ENCODE measurements at places on chromosomes 11 and 22.

GRCh38 chr11:123193742-123194141 is 1.3 kb downstream of the CLMP start:
- no peak for DNase-seq

DNA sequence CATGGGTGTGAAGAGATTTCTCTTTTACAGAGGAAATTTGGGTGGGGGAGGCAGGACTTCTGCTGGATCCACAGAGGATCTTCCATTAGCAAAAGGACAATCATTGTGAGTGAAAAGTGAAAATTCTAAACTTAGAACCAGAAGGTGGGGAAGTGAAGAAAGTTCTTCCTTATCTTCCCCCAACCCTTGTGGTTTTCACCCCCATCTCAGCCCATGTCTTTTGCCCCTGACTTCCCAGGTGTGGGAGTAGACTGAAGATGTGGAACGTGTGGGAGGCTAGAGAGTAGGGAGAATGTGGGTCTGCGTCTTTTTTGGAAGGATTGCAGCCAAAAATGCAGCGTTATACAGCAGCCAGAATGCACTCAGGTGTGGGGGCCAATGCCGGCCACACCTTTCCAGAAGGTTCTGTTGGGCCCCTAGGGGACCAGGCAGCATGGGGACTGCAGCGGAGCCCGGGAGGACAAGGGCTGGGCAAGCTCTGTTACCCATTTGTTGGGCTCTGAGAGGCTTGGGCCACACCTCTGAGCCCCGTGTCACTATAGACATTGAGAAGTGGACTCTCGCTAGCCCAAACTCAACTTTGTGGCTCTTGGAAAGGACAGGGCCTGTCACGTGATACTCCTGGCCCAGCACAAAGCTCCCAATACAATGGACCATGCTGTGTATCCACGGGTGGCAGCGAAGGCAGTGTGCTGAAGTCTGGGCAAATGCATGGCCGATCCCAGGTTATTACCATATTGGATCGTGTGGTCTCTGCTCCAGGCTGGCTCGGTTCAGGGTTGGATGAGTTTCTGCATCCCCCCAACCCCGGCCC is 32.8 kb upstream of the LINC01488 start:
- no peak for DNase-seq

DNA sequence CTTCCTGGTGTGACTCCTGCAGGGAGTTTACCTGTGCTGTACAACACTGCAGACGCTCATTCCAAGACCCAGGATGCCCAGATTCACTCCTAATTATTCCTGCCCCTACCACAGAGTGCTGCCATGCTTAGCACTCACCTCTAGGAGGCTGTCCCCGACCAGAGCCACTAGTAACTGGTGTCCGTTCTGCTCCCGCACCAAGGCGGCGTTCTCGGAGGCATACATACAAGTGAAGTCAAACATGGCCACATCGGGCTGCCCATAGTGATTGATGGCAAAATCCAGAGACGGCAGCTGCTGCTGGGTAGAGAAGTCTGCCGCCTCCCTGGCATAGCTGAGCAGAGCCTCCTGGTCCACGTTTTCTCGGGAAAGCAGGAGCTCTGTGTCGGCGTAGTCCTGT is 122.3 kb upstream of the BID start:
- DNase-seq = no peak

DNA sequence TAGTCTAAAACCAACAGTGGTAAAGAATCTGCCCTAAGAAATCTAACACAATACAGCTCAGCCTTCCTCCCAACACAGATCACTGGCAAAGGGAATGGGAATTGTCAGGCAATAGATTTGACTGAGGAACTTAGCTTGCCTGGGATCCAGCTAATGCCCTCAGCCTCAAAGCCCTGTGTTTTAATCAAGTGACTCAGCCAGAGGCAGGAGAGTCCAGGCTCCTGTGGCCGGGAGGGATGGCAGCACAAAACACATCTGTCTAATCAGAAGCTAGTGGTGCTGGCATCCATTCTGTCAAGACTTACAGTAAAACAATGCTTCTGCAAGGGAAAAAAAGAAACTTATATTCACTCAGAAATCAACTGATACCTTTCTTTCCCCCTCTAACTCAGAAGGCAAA is 5.6 kb downstream of the SYTL2 start:
- DNase-seq = no peak

DNA sequence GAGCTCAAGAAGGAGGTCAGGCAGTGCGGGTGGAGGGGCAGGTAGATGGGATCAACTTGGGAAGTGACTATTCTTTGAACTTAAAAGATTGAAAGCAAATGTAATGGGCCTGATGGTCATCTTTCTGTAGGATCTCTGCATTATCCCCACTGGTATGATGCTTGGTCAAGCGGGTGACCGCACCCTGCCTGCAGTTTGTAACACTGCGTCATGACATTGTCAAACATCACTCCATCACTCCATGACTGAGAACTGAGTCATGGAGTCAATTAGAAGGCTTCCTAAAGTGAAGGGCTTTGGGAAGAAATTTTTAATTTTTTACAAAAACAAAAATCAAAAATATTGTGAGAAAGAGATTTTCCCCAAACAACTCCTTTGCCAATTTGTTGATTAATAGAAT is 62.4 kb upstream of the BMAL1 start:
- DNase-seq = peak; percentile 26

- no peak for DNase-seq
Measured at GRCh38 chr11:26149585-26149984, 182.3 kb upstream of the ANO3 start.

GRCh38 chr11:134883484-134883883 is 471.4 kb upstream of the B3GAT1 start:
- DNase-seq = no peak

GRCh38 chr22:20843501-20843900 is 15.1 kb downstream of the PI4KA start:
- DNase-seq = no peak

DNA sequence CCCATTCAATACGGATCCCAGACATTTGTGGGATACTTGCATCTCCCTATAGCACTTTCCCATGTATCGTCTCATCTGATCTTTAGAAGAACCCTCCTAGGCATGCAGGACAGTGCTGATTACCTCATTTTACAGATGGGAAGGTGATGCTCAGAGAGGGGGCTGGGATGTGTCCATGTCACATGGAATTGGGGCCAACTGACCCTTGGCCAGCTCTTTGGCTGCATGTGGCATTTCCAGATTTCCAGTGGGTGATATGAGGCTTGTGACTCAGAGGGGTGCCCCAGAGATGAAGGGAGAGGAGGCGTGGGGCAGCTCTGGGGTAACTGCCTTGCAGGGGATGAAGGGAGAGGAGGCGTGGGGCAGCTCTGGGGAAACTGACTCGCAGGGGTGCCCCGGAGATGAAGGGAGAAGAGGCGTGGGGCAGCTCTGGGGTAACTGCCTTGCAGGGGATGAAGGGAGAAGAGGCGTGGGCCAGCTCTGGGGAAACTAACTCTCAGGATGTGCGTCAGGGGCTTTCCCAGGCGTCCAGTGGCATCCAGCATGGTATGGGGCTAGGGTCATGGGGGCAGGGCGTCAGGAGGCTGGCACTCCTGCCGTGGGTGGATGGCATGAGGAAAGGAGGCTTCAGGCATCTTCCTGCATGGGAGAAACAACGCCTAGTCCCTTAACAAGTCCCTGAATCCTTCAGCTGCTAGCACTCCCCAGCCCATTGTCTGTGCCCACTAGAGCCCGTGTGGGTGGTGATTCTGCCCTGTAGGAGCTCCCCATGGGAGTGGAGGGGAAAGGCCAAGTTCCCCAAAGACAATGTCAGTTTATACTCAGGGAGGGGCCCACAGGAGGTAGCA is 11.9 kb upstream of the CERK start:
- peak; percentile 92 for DNase-seq

GRCh38 chr11:101482556-101483124 is 101.2 kb downstream of the TRPC6 start:
- no peak for DNase-seq

DNA sequence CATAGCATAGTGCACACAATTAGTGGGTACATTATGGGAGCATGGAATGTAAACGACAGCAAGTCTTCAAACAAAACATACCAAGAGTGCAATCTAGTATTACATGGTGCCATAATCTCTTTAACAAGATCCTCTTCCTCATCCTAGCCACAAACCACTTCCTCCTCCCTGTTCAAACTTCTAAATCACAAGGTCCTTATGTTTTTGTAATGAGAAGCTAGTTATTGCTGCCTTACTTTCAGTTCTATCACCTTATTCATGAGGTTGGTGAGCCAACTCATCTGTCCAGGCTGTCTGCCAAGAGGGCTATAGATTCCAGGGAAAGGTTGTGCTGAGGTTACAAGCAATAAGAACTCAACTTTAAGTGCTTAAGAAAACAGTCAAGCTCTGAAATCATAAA is 195.4 kb upstream of the ARHGAP20 start:
- peak; percentile 87 for DNase-seq

GRCh38 chr22:17627961-17628405 is 566 bp downstream of the ATP6V1E1 start:
- DNase-seq = peak; percentile 7

DNA sequence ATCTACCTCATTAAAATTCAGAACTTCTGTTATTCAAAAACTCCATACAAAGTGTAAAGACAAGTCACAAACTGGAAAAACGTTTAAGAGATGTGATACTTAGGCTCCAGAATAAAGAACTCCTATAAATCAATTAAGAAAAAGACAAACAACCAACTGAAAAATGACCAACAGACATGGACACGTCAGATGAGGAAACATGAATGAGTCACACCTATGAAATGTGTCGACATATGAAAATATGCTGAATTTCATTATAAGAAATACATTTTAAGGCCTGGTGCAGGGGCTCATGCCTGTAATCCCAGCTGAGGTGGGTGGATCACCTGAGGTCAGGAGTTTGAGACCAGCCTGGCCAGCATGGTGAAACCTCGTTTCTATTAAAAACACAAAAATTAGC is 78.7 kb downstream of the ENTHD1 start:
- DNase-seq = peak; percentile 67

DNA sequence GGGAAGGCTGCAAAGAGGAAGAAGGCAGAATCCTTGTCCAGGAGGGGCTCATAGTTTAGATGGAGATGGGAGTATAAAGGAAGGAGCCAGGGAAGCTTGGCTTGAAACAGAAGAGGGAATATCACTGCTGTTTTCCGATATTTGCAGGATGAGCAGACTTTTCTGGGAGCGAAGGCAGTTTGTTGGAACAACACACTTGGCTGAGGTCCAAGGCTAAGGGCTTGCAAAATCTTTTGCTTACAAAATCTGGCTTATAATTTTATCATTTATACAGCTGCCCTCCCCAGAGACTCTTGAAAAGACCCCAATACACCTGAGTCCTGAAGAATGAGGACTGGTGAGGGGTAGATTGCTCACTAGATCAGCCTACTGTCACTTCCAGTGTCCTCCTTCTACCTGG is 174.8 kb downstream of the NELL1 start:
- DNase-seq = no peak

DNA sequence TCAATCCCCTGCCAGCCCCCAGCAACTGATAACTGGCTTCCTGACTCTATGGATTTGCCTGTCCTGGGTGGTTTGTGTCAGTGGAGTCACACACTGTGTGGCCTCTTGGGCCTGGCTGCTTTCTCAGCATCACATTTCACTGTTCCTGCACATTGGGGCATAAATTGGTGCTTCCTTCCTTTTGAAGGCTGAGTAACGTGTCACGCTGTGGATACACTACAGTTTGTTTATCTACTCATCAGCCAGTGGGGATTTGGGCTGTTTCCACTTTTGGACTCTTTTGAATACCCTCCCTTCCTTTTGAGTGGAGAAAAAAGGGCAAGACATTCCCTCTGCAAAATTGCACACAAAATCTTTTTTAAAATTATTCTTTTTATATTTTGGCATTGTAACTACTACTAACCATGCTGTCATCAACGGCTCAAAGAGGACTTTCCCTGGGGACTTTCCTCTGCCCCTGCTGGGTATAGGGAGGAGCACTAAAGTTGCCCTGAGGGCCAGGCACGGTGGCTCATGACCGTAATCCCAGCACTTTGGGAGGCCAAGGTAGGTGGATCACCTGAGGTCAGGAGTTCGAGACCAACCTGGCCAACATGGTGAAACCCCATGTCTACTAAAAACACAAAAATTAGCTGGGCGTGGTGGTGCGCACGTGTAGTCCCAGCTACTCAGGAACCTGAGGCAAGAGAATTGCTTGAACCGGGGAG is 7.8 kb upstream of the CELSR1 start:
- DNase-seq = peak; percentile 80

GRCh38 chr22:27775087-27775698 is 26.4 kb downstream of the MN1 start:
- DNase-seq = no peak

DNA sequence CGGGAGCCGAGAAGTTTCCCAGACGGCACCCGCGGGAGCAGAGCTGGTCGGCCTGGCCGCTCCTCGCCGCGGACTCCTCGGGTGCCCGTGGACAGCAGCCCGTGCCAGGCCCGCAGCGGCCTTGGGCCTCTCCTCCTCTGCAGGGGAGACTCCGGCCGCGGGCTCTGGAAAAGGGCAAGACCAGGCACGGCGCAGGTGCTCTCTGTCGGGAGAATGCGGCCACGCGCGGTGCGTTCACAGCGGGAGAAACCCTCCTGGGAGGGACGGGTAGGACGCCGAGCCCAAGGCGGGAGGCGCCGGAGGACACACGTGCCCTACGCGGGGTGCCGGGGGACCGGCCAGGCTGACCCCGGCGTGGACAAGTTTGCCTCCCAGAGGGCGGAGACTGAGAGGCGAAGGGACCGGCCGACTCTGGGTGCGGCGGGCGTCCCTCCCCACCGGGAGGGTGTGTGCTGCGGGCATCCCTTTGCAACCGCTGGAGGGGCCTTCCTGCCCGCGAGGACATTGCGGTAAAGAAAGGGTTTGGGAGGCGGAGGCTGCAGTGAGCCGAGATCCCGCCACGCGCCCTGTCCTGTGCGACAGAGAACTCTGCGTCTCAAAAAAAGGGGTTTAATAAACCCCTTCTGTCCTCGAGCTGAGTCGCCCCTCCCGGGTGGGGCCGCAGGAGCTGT is 2.3 kb downstream of the IFITM1 start:
- DNase-seq = no peak

DNA sequence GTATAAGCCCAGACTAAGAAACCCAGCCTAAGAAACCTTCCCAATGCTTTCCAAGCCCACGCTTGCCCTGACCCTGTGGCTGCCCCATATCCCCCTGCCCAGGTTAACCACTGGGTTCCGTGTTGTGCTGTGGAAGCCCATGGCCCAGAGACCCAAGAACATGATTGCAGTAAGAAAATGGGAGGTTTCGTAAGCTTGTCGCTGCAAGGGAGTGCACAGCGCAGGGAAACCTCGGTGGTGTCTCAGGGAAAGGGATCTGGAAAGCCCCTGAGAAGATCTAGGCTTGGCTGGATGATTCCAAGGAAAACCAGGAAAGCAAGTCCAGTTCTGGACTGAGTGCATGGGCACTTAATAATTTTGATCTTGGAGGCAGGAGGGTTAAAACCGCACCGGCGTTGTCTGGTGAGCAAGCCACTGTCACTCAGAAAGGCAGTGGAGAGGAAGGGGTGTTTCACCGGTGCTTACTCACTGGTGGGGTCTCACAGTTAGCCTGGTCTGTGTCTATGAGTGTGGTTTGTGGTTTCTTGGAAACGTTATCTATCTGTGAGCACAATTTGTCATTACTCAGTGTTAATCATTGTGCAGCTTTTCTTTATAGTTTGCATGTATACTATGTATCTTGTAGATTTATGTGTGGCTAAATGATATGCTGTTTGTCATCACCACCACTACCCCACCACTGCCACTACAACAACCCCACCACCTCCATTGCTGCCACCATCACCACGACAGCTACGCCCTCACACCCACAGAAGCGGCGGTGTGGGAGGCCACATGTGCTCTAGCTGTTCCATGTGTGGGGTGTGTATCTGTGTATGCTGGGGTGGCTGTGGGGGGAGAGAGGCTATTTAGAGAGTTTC is 53.3 kb upstream of the PRDM11 start:
- DNase-seq = no peak

Data from inflammatory macrophage treated with lipopolysaccharide for 4 hours (primary cell).